ENCODE measurements at places on chromosomes 5 and 9.

- no peak for DNase-seq
Measured at GRCh38 chr5:172868924-172869591, 35.0 kb downstream of the ERGIC1 start.

DNA sequence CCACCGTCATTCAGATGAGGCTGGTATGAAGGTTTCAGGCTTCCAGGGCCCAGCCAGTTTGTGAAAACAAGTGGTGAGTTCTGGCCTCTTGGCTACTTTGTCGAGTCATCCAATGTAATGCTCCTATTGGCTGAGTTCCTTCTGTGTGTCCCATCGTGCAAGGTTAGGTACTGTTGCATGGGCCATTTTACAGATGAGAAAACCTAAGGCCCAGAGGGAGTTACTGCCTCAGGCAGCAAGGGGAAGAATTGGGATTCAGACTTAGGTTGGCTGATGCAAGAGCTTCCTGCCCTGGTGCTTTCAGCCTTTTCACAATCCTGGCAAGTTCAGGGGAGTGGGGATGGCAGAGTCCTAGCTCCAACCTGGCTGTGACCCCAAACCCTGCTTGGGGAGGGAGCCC is 17.4 kb upstream of the PITX1 start:
- no peak for DNase-seq

GRCh38 chr5:17794815-17795214 is 160.6 kb downstream of the TAF11L14 start:
- DNase-seq = no peak

DNA sequence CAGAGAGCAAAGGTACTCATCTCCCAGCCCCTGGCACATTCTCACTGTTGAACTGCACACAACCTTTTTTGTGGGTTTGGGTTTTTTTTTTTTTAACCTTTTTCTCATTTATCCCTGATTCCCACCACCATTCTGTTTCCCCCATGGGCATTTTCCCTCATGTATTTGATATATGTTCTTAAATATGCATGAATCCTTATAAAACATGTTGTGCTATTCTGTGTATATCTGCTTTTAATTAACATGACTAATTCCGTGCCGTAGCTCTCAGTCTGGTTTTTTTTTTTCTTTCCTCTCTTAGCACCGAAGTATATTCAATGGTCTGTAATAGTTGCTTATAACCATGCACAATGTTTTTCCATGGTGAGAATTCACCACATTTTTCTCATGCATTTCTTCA is 204.5 kb downstream of the RGS3 start:
- no peak for DNase-seq

- DNase-seq = no peak
Measured at GRCh38 chr9:79023134-79023580, 548.6 kb upstream of the TLE4 start.

DNA sequence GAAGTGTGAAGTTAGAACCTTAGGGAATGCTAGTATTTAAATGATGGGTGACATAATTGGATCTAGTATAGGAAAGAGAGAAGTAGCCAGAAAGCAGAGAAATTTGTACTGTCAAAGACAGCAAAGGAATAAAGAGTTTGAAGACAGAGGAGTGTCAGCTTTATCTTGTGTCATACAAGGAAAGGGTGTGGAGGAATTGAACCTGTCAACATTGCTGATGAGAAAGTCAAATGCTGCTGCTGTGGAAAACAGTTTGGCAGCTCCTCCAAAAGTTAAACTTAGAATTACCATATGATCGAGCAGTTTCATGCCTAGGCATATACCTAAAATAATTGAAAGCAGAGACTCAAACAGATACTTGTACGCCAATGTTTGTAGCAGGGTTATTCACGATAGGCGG is 63.7 kb downstream of the DENND4C start:
- no peak for DNase-seq

- DNase-seq = no peak
Measured at GRCh38 chr5:172612771-172613170, 28.3 kb upstream of the NEURL1B start.

DNA sequence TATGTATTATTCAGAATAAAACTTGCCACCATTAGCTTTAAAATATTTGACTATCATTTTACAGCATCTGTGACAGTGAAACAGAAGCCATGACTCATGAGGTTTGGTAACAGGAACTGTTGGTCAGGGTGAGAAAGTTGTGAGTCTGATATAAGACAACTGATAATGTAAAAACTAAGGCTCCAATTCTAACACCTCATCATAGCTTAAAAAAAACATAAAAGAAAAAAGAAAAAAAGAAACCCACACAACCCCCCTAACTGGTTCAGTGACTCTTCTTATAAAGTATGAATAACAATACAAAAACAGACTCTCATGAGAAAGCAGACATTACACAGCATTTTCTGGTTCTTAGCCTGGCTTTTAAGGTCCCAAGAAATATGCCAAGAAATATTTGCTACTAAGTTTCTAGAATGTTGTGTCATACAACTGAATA is 85.8 kb downstream of the MRPS27 start:
- no peak for DNase-seq

- DNase-seq = no peak
Measured at GRCh38 chr9:88056876-88057275, 81.4 kb downstream of the SPATA31C2 start.

- DNase-seq = no peak
Measured at GRCh38 chr5:181099602-181100086, 31.3 kb downstream of the OR2V1 start.

DNA sequence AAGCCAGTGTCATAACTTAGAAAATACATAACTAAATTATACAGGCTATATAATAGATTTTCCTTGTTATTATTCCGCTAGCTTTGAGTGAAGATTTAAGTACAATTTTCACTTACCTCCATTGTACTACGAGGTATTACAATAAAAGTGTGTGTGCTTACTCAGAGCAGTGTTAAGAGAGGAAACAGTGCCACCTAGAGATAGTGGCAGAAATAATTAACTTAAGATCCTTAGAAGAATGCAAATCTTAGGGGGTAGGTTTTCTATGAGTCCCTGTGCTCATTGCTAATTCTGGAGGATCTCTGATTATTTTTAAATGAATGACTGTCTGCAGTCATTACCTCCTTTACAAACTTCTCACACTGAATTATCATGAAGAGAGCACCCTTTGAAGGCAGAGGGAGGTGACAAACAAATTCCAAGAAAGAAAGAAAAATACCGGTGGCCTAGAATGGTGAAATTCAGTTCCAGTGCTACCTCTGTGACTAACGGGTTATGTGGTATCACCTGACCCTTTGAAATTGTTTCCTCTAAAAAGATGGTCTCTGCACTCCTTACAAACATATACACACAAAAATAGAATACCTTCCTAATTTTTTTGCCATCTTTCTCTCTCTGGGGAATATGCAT is 379.8 kb downstream of the TRIM36 start:
- DNase-seq = no peak

GRCh38 chr5:76638479-76638878 is 15.3 kb upstream of the F2RL2 start:
- no peak for DNase-seq

DNA sequence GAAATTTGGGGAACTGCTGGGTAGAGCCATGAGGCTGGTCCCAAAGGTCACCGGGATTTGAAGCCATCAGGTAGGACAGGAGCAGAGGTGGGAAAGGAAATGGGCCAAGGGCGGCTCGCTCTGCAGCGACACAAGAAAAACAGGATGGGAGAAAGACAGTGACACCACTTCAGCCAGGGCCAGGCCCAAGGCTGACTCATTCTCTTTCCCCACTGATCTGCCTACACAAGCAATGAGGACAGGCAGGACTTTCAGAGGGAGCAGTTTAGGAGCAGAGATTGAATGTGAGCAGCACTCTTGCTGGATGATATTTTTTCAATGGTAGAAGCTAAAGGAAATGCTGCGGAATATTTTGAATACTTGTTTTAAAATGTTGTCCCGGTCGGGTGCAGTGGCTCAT is 3.5 kb downstream of the RUFY1 start:
- no peak for DNase-seq

DNA sequence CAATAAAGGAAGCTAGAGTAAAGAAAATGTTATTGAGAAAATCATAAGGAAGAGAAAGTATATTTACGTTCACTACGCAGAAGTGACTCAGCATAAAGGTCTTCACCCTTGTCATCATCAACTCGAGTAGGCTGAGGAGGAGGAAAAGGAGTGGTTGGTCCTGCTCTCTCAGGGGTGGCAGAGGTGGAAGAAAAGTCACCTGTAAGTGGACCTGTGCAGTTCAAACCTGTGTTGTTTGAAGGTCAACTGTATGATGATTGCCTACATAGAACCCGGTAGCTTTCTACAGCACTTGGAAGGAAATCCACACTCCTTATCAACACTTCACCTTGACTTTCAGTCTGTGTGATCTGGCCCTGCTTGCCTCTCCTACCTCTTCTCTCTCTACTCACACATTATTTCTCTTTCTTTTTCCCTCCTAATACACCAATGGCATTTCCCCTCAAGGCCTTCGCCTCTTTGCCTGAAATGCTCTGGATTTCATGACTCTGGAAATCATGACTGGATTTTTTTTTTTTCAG is 109.3 kb upstream of the CPEB4 start:
- no peak for DNase-seq

DNA sequence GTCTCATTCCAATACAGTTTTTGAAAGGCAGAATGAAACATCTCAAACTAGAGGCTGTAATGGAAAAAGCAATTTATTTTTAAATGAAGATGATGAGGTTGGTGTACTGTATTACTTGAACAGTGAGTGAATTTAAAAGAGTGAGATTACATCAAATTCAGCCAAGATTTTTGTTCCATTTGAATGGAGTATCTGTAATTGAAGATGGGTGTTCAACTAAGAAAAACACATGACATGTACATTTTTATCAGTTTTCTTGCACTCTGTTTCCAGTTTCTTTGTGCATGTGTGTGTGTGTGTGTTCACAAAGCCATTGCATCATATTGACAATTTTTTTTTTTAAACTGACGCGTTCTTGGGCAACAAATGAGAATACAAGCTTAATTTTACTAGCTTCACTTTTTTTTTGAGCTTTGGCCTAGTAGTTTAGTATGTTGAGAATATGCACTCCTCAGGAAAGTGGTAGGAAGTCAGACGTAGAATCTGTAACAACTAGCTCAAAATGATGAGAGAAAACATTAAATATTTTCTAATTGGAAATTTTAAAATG is 243.5 kb downstream of the MAST4 start:
- no peak for DNase-seq

DNA sequence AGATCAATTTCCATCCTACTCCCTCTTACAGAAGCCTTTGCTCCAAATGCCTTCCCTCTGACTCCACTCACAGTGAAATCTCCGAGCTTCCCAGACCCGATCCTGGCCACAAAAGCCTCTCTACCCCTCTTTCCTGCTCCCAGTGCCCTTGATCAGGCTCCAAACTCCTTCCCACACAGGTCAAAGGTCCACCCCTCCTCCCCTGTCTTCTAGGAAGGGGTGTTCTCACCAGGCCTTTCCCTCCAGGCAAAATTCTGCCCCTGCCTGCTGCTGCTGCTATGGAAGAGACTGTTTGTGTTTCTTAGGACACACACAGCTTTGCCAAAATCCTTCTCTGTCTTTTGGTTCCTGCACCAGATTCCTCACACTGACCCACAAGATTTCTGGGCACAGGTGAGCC is 85.8 kb upstream of the ALDH1A1 start:
- no peak for DNase-seq

DNA sequence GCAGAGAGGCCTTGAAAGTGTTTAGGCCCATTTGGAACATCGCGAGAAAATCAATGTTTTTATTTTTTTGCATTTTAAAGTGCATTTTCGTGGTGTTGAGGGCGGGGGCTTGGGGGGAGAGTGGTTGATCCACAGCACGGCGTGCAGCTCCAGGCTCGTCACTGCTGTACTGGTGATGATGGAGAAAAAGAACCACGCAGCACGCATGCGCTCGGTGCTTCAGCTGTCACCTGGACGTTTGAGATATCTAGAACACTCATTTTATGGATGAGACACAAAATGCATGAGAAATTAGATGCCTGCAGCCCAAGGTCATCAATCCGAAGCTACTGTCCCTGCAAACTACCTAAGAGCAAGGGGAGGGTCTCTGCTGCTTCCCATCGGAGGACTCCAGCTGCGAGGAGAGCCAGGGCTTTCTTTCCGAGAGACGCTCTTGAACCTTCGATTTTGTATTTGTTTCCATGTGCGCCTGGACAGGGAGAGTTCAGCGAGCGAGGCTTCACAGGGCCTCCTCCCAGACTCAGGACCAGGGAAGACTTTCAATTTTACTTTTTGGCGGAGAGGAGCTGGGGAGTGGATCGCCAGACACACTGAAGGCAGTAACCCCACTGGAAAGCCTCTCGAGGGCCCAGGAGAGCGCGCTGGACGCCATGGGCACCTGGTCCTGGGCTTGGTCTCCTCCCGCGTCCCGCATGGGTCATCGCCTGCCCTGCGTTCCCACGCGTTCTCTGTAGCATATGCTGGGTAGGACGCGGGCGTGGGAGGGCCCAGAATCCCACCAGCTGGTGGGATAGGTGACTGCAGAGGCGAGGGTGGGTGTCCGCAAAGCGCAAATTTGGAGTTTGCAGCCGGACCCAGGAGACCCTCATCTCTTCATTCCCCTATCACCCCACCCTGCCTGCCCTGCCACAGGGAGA is 2.5 kb downstream of the DMRT2 start:
- no peak for DNase-seq

GRCh38 chr5:102781359-102781758 is 26.3 kb downstream of the PAM start:
- DNase-seq = no peak

DNA sequence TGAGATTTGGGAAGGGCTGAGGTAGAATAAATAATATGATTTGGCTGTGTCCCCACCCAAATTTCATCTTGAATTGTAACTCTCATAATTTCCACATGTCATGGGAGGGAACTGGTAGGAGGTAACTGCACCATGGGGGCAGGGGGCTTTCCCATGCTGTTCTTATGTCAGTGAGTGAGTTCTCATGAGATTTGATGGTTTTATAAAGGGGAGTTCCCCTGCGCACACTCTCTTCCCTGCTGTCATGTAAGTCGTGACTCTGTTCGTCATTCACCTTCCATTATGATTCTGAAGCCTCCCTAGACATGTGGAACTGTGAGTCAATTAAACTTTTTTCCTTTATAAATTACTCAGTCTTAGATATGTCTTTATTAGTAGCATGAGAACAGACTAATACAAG is 115.5 kb upstream of the STARD4 start:
- DNase-seq = no peak

DNA sequence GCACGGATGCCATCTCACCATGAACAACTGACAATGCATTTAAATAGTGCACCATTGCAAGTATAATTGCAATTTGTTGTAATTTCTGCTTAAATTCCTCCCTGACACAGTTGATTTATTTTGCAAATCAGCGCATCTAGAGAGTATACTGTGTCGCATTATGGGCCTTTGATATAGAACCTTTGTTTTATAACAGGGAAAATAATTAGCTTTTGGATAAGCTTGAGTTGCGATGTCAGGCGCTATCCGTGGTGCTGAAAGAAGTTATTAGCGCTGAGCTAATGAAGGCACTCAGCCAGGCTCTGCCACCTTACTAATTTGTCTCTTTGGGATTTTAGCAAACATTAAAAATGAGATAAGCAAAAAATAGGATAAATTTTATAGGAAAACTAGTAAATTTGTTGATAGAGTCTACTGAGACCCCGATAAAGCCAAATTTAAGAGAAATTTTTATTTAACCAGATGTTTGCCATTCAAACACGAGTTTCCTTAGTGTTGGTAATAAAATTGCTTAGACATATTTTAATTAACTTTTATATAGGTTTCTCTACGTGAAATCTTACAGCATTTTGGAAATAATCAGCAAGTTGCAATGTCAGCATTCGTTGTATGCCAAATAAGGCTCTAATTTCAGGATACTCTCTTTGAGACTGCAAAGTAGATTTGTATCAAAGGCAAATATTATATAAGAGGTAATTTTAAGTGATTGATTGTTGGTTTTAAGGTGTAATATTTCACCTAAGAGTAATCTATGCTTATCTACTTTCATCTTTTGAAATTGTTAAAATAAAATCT is 355.5 kb downstream of the TLR4 start:
- DNase-seq = no peak

- DNase-seq = no peak
Measured at GRCh38 chr5:52690236-52690768, 97.4 kb upstream of the ITGA1 start.
